Tibial nerve (tissue), 4 donors: ENCODE measurements at places on chromosomes 11 and 22. TPM values are rescaled to one million over a fixed set of nuclear protein-coding genes. Genes with fewer than 3 reads are reported as not detected.

Gene CASP5
- not detected for total RNA-seq

Gene FGF19
- not detected for total RNA-seq

Gene PATE4
- total RNA-seq = not detected

Gene PRG2
- total RNA-seq = not detected
